Thymus (tissue), 14 donors: ENCODE measurements at places on chromosomes 3 and 15.

DNA sequence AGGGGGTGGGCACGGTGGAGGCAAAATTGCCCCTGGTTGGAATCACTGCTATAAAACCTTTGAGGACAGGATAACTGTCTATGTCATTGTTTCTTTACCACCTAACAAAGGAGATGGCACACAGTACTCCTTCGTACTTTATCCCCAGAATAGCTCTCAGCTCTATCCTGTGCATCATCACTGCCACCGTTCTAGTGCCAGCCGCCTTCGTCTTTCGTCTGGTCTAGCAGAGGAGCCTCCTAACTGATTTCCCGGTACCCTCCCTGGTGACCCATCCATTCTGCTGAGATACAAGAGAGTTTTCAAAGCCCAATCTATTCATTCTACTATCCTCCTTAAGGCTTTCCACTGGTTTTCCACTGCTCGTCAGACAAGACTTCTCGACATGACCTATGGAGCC is 67.9 kb upstream of the PRICKLE2 start:
- DNase-seq: no peak

GRCh38 chr3:160735826-160736225 is 20.2 kb upstream of the PPM1L start:
- no peak for DNase-seq

DNA sequence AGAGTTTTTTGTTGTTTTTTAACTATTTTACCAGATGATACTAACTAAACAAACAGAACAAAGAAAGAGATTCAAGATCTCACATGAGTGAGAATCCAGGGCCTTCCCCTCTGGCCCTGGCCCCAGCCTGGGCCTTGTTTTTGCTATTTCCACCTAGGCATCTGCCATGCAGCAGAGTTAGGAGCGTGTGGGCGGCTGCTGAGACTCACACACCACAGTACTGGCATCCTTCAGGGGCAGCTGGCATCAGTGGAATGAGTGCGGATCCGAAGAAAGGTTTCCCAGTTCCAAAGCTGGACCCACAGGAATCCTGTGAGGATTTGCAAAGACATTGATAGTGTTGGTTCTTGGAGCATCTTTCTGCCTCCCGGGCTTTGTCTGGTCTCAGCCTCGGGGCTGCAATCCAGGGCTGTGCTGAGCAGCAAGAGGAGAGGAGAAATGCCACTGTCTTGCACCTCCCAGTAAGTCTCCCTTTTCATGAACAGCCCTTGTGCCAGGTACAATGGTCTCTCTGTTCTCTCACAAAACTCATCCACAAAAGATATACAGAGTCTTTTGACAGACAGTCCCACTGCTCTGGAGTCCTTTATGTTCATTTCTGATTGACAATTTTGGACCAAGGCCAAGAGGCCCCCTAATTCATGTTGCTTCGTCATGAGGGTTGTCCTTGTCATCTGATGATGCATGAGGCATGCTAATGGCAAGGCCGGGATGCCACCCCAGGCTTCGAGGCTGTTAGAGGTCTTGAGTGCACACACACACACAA is 46.6 kb downstream of the APH1B start:
- no peak for DNase-seq

- no peak for DNase-seq
These were observed 56.7 kb upstream of the SNRPA1 start for GRCh38 chr15:101351736-101352135.

DNA sequence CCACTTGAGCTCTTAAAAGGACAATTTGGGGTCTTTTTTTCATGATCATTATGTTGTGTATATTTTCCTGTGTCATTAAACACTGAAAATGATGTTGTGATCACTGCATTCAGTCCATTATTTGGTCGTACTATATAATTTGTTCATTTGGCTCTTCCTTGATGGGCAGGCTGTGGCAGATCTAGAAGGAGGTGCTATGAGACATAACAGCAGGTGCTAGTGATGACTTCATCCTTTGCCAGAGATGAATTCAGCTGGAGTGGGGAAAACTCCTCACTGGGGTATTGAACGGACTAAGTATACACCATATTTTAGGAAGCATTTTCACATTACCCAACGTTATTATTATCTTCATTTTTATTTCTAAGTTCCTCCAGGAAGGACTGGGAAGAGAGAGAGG is 12.0 kb downstream of the CMTM7 start:
- no peak for DNase-seq

GRCh38 chr3:160544844-160545503 is 20.4 kb downstream of the KPNA4 start:
- DNase-seq: no peak

DNA sequence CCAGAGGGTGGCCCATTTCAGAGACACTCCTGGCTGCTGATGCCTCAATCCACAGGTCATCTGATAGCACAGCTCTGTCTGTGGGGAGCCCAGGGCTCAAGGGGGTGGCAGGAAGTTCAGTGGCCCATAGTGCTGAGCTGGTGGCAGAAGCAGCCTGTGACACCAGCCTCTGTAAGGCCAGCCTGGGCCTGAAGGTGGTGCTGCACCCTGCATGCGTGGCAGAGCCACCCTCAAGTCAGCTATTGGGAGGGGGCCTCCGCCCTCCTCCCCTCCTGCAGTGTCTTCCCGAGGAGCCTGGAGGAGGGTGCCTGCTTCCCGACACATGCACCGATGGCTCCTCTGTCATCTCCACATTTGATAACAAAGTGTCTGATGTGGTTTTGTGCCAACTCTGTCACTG is 3.0 kb downstream of the PLA1A start:
- no peak for DNase-seq

DNA sequence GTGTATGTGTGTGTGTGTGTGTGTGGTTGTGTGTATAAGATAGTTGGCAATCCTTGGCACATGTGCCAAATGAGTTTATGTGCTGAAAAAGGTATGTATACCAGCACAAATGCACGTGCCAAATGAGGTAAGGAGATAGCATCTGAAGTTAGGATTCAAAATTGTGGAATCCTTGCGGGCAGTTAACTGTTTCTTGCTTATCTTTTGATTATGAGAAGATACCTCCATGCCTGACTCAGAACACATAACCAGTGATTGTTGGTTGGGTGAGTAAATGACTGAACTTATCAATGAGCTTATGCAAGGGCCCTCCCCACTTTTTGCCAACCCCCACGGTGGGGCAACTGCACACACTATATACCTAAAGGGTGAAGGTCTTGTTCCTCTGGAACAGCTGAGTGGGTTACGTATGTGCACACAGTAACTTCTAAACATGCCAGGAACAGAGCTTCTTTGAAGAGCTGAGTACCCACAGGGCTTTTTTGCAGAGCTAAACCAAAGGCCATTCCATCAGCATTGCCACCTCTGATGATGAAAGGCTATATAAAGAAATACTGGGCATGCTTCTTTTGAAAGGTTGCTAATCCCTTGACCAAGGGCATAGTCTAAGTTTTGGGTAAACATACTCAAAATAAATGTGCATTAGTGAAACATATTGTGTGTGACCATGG is 60.1 kb downstream of the MEIS2 start:
- DNase-seq: no peak

DNA sequence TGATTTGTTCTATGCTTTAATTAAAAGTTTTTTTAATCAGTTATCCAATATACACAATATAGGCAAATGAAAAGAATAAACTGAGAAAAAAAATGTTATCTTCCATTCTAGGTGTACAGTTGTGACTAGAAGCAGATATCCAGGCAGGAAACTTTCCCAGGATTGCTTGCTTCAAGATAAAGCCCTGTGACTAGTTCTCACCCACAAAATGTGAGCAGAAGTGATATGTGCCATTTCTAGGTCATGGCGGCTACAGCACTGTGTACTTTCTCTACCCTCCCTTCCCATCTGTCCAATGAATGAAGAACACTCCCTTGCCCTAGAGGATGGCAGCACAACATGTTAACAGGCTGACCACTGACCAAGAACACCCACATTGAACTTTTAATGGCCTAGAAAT is 110.5 kb upstream of the STT3B start:
- DNase-seq: no peak

DNA sequence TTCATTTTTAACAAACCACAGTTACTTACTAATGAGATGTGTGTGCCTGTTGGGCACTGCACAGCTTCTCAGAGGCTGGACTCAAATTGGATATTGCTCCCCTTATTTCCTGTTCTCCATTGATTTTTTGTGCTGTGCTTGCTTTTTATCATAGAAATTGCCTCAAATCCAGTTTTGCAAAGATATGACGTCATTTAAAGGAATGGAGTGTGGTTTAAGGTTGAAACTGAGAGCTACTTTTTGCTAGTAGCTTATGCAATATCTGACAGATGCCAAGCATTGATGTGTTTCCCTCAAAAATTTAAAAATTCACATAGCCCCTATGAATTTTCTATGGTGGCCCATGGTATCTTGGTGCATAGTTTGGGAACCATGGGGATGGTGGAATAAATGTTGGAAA is 67.7 kb upstream of the ROPN1 start:
- no peak for DNase-seq

DNA sequence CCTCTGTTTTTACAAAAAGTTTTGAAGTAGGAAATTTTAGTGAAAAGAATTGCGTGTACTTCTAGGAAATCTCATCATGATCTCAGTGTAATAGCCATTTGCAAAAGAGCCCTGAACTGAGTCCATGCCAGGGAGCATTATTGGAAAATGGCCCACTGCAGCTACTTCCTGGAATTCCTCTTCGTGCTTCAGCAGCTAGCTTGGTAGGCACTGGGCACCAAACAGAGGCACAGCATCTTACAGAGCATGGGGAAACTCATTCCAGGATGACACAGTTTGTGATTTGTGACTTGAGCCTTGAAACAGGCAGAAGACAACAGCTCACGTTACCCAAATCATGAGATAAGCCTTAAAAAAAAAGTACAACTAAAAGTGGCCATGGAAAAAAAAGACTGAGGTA is 179.1 kb downstream of the WDR72 start:
- no peak for DNase-seq

GRCh38 chr3:103953796-103954195 is 1412.9 kb upstream of the ALCAM start:
- no peak for DNase-seq

DNA sequence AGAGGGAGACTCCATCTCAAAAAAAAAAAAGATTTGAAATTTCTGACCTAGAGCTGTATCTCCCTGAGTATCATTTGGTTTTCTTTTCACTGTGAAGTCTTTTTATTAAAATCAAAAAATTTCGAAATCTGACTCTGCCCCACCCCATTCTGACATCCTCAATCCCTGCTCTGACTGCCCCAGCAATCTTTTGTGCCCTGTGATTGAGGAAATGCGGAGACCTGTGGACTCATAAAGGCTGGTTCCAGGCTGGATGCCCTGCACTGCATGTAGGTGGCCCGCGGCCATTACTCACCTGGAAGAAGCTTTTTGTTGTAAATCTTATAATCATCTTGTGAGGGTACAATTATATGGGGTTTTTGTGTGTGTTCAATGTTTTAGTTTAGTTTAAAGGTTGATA is 147.3 kb upstream of the SEMA6D start:
- DNase-seq: no peak

- no peak for DNase-seq
These were observed 16.4 kb upstream of the ZNF609 start for GRCh38 chr15:64443747-64444621.

DNA sequence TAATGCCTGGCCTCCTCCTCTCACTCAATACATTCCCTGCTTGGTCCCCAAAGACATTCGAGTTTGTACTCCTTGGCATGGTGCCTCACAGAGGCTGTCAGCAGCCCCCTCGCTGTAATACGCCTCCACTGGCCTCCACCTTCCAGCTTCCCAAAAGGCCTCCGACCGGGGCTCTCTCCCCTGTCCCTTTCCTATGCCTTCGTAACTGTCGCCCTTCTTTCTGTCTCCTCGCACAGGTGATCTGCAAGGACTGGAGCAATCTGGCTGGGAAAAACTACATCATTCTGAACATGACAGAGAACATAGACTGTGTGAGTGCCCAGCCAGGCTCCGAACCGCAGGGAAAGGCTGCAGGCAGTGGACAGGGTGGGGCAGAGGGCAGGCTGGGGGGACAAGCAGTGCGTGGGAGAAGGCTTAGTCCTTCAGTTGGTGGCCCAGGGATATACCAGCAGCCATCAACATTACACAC is 10.7 kb upstream of the ABTB1 start:
- no peak for DNase-seq

- DNase-seq: no peak
These were observed 3.7 kb downstream of the FOXL2NB start for GRCh38 chr3:138950701-138951100.

- peak; percentile 53 for DNase-seq
These were observed 83.0 kb downstream of the PDCD6IP start for GRCh38 chr3:33881156-33882064.

DNA sequence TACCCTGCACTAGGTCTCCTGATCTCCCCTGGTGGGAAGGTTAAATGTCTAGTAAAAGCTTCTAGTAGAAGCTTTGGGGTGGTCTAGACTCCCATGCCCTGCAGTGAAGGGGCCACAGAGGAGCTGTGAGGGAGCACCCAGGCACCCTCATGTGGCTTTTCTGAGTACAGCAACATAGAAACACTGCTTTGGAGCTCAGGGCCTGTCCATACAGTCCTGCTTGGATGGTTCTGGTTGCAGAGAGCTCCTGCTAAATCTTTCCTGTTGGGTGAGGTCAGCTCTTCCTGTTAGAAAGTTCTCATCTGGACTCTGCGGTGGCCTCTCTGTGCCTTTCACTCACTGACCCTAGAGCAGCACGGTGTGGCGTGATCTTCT is 47.8 kb downstream of the GPD1L start:
- no peak for DNase-seq

DNA sequence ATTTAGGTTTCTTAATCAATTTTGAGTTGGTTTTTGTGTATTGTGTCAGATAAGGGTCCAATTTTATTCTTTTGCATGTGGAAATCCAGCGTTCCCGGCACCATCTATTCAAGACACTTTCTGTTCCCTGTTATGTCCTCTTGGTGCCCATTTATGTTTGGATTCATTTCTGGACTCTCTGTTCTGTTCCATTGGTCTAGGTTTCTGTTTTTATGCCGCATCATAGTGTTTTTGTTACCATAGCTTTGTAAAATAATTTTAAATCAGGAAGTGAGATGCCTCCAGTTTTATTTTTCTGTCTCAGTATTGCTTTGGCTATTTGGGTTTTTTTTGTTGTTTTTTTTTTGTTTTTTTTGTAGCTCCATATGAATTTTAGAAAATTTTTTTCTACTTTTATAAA is 97.1 kb downstream of the LRRC28 start:
- DNase-seq: no peak

- DNase-seq: no peak
These were observed 742.2 kb upstream of the EPHA6 start for GRCh38 chr3:96072226-96072625.

- no peak for DNase-seq
These were observed 179.4 kb downstream of the ABHD5 start for GRCh38 chr3:43870120-43870519.

DNA sequence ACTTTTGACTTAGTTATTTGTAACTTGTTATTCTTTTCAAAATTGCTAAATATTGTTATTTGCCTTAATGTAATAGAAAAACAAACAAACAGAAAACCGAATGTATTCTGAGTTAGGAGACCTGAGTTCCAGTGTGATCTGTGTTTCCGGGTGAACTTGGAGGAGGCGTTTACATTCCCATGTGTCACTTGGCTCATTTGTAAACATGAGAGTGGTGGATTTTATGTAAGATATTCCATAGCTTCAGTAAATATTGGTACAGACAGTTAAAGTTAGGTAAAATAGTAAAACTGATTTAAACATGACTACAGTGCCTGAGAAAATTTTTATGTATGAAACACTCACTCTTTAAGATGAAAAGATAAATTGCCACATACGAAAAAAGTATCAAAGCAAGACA is 287.3 kb upstream of the POU1F1 start:
- DNase-seq: no peak
